Stimulated activated CD4-positive, alpha-beta T cell treated with anti-CD3 and anti-CD28 coated beads, Interleukin-15, amount 100 ng/mL, for 48 hours (primary cell): ENCODE measurements at places on chromosomes 13 and 19.

DNA sequence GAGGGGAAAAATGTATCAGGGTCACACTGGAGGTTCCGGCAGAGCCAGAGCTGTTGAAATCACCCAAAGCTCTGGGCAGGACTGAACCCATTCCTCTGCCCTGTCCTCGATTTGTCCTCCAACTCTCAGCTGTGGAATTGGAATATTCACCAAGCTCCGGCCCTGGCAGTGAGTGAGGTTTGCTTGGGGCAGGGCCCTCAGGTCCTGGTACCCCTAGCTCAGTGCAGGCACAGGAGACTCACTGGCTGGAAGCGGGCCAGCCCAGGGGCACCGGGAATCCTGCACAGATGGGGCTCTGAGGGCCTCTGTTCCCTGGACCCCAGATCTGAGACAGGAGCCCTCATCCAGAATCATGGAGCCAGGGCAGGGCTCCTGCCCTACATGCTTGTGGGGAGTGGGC lies 1322.3 kb downstream of the UQCRFS1 start:
- no peak for DNase-seq

DNA sequence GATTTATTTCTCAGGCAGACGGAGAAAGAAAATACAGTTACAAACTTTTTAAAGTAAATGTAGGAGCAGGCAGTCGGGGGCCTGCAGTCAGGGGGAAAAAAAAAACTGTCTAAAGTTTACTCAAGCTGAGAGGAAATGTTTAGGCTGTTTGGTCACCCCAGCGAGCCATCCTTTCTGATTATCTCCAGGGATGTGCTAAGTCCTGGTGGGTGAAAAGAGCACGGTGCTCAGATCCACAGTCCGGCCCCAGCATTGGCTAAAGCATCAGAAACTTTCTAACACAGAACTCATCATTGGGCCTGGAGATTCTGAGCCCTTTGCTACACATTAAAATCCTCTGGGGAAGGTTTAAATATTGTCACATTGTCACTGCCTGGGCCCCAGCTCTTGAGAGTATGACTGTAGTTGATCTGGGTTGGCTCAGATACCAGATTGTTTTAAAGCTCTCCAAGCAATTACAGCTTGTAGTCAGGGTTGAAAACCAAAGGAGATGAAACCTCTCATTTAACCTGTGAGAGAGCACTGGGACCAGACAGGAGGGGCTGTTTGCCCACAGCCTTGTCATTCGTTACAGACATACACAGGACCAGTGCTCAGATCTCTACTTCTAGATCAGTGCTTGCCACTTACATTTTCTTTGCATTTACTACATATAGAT lies 131.1 kb upstream of the HTR2A start:
- DNase-seq, result no peak

- no peak for DNase-seq
Observed at GRCh38 chr19:11444059-11444458, 8.6 kb downstream of the PRKCSH start.

DNA sequence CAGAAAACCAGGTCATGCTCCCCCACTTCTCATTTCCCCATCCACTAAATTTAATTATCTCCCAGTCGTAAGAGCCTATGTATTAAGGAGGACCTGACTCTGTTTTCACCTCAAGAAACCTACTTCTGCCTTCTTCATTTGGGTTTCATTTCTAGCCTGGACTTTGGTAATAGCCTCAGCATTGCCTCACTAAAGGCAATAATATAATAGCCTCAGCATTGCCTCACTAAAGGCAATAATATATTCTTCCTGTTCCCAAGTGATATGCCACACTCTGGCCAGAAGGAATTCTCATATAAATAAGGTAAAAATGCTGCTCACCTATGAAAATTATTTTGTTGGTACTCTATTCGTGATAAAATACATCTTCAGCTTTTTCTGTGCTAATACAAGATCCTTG lies 993.9 kb downstream of the EFNB2 start:
- DNase-seq, result no peak

DNA sequence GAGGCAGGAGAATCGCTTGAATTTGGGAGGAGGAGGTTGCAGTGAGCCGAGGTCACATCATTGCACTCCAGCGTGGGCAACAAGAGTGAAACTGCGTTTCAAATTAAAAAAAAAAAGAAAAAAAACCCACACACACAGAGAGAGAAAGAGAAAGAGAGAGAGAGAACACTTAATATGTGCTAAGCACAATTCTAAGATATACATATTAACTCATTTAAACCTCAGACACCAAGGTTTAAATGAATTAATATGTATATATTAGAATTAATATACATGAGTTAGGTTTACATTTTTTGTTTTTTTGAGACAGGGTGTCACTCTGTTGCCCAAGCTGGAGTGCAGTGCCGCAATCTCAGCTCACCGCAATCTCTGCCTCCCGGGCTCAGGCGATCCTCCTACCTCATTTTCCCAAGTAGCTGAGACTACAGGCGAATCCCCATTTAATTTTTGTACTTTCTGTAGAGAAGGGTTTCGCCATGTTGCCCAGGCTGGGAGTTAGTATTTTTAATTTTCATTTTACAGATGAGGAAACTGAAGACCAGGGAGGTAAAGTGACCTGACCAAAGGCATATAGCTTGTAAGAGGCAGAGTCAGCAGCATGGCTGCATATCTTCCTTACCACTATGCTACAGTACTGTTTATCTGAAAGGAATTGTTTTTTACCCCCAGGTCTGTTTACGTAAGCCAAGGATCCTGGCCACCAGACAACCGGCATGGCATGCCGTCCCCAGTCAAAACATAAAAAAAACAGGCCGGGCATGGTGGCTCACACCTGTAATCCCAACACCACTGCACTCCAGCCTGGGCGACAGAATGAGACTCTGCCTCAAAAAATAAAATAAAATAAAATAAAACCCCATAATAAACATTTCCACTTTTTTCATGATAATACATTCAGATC lies 2.3 kb downstream of the SYMPK start:
- no peak for DNase-seq
